AG08396 (cell line): ENCODE measurements at places on chromosomes 13 and 19.

DNA sequence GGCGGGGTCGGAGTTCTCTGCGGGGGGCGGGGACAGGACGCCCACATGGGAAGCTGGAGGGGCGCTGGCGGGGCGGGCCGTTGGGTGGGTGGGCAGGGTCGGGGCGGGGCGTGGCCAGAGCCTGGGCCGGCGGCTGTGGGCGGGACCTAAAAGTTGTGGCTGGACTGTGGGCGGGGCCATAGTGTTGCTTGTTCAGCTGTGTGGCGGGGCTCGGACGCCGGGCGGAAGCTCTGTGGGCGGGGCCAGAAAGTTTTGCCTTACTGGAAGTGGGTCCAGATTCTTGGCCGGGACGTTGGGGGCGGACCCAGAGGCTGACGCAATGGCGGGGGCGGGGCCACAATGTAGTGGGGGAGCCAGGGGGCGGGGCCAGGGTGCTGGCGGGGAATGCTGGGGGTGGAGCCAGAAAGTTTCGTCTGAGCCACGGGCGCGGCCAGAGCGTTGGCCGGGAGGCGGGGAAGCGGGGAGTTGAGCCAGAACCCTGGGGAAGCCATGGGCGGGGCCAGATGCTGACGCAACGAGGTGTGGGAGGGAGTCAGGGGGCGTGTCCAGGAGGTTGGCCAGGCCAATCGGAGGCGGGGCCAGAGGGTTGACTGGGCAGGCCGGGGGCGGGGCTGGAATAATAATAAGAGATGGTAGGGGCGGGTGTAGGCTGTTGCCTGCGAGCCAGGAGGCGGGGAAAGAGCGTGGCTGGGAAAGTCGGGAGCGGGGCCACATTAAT is 527 bp downstream of the CCDC9 start:
- DNase-seq: peak; percentile 99

DNA sequence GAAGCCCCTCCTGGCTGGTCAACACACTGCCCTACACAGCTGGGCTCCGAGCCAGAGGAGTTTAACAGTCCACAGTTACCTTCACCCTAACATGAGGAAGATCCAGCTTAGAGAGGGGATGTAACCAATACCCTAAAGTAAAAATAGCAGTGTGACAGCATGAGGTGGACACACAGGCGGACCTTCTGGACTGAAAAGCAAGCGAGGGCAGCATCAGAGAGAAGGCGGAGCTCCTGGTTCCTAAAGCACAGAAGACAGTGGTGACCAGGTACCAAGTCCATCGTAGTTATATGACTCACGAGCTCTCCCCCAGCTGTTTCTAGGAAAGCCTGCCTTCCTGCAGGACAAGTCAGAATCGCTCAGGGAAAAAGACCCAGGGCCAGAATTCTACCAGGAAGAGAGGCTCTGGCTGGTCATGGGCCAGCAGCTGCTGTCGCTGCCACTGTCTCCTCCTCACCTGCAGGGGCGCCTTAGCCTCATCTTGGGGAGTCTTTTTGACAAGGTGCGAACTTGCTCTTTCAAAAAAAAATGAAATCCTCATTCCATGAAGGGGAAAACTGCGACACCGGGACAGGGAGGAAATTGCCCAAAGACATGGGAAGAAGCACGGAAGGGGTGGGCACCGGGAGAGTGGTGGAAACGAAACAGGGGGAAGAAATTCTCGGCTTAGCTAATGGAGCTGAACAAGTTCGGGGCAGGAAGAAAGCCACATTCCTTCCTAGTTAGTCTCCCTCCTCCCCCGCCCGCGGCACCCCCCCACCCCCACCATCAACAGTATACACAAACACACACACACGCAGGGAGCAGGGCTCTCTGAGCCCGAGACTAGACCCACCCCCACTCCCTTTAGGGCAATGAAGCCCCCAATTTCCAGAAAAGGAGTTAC is 1.7 kb downstream of the ELL start:
- DNase-seq: peak; percentile 81

DNA sequence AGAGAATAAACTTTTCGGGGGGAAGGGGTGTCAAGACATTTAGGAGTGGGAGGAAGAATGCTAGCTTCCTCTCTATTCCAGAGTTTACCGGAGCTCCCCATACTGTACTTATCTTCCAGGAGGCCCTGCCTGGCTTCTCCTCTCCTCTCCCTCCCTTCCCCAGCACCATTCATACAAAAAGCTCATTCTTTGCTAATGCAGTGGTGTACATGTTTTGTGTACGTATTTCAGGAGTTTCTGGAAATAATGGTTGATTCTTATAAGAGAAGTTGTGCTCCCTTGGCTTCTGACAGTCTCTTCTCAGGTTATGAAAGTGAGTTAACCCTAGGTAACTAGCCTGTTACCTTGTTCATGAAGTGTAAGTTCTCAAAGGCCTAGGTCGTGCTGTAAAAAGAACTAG is 7.1 kb downstream of the SAMD4B start:
- DNase-seq: no peak

GRCh38 chr13:114057166-114058050 is 75.0 kb downstream of the RASA3 start:
- no peak for DNase-seq

- peak; percentile 19 for DNase-seq
Observed at GRCh38 chr13:44906713-44907112, 82.6 kb downstream of the NUFIP1 start.

- DNase-seq: no peak
Observed at GRCh38 chr13:101529422-101529821, 76.9 kb downstream of the ITGBL1 start.

DNA sequence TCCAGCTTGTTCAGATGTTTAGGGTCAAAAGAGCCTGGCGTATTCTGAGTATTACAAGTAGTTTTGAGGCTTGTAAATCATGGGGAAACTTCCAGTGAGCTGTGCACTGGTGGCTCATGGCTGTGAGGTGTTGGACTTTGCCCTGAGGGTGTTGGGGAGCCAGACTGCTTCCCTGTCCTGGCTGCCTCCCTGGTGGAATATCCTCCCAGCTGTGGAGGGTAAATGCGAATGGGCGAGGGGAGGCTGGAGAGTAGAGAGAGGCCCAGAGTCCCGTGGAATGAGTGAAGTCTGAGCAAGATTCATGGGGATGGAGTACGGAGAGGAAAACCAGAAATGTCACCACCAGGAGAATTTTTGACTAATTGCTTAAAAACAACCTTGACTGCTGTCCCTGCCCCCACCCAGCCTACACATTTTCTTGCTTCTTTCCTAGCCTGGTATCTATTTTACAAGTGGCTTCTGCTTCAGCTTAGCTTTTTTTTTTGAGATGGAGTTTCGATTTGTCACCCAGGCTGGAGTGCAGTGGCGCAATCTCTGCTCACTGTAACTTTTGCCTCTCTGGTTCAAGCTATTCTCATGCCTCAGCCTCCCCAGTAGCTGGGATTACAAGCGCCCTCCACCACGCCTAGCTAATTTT is 3.7 kb downstream of the SNRPA start:
- no peak for DNase-seq

DNA sequence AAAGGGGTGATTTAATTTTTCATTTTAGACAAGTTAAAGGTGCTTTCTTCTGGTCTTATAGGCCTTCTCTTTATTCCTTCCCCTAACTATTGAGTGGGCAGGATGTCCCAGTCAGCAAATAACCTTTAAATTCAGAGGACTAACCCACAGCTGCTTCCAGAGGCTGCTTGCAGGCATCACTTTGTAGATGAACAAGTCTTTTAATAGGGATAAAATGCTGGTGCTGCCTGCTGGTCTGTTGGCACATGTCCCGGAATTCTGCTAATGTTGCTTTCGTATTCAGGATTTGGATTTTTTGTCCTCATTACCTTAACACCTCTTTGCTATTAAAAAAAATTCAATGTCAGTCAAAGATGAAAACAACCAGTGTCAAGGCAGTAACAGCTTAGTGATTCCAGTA is 132.7 kb upstream of the KL start:
- DNase-seq: peak; percentile 34

DNA sequence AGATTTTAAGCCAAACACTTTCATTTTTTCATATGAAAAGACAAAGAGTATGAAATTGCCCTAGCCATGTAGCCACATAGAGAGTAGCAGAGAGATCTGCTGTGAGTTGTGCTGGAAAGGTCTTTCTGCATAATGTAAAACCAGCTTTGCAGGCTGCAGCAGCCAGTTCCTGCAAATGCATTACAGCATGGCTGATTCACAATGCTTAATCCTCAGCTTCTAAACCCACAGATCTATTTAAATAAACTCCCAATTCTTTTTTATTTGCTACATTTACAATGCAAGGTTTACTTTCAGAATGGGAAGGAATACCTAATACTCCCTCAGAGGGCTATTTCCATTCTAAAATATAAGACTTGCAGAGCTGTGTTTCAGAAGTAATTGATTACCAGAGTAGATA is 185.6 kb upstream of the STARD13 start:
- no peak for DNase-seq

GRCh38 chr13:40986101-40986856 is 32.8 kb downstream of the ELF1 start:
- DNase-seq: peak; percentile 36

DNA sequence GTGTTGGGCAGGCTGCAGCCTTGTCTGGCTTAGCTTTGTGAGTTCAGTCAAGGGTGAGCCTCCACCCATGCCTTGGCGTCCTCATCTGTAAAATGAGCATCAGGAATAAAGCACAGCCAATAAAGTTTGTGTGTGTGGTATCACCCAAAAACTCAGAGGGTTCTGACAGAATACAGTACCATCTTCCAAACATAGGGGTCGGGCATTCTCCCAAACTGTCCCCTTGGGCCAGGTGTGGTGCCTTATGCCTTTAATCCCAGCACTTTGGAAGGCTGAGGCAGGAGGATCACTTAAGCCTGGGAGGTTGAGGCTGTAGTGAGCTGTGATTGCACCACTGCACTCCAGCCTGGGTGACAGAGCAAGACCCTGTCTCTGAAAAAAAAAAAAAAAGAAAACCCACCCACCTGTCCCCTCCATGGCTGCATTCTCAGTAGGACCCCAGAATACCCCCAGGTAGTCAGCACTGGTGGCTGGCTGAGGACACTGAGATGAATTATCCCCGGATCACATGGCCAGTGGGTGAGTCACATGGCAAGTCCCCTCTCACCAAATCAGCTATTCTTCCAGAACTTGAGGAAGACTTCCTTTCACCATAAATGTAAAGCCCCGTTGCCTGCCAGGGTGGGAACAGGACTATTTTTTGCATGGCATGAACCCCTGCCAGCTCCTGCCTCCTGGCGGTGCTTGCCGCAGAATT is 18.6 kb downstream of the POP4 start:
- DNase-seq: no peak

- DNase-seq: no peak
Observed at GRCh38 chr13:72651144-72651543, 76.3 kb downstream of the MZT1 start.

DNA sequence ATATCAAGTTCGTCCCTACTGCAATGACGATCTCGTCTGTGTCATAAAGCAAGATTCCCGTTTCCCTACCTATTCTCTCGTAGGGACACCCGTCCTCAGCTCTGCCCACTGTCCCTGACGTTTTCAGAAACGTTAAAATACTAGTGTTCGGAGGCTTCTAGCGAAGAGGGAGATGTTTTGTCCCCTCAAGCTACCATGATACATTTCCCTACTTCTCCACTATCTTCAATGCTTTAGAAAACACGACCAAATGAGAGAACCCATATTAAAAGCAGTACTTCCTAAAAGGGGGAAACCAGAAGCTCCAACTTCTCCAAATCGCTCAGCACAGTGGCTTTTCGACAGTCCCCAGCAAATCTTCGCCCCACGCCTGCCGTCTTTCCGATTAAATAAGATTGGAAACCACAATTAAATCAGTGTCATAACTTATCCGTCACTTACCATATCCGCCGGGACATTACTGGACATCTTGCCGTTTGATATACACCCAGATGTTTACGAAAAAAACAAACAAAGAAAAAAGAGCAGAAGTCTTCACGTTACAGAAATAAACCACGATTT is 1.3 kb downstream of the UBL3 start:
- no peak for DNase-seq

DNA sequence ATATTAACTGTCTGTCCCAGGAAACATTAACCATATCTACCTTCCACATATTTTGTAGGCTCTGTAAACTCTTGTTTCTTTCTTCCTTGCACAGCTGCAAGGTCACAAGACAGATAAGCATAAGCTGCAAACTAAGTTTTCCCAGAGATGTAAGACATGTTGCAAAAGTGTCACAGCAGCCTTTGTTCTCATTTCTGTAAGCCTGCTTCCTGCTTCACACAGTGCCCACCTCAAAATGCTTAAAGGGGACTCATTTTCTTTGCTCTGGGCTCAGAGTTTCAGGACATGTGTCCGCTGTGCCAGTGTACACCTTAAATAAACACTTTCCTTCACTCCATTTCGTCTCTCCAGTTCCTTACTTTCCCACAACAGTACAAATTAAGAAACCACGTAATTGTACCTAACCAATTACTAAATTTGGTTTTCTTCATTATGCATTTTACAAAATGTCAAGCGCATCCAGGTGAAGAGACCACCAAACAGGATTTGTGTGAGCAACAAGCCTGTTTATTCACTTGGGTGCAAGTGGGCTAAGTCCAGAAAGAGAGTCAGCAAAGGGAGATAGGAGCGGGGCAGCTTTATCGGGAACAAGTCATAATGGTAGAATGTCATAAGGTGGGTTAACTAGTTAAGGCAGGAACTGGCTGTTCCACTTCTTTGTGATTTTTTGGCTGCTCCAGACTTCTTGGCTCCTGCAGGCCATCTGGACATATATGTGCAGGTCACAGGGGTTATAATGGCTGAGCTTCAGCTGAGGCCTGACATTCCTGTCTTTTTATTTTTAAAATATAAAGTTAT is 12.7 kb upstream of the ZNF431 start:
- no peak for DNase-seq

- DNase-seq: no peak
Observed at GRCh38 chr19:10682397-10683063, 18.7 kb upstream of the QTRT1 start.

GRCh38 chr13:30193279-30194234 is 113.8 kb downstream of the KATNAL1 start:
- no peak for DNase-seq

DNA sequence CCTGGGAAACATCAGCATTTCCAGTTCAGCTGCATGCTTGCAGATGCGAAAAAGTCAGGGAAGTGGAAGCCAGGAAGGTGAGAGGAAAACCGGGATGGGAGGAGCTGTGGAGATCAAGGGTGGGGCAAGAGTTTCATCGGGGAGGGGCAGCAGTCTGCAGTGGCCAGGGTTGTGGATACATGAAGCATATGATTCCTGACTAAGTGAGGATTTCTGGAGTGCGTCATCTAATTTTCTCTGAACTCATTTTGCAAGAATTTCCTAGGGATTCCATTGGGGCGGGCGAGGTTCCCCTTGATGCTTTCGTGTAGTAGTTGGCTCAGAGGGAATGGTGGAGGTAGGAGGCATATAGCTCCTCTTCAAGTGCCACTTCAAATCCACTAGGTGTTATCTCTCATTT is 344.1 kb upstream of the TMTC4 start:
- DNase-seq: peak; percentile 68

GRCh38 chr19:9721861-9722260 is 46.7 kb downstream of the ZNF846 start:
- DNase-seq: no peak

DNA sequence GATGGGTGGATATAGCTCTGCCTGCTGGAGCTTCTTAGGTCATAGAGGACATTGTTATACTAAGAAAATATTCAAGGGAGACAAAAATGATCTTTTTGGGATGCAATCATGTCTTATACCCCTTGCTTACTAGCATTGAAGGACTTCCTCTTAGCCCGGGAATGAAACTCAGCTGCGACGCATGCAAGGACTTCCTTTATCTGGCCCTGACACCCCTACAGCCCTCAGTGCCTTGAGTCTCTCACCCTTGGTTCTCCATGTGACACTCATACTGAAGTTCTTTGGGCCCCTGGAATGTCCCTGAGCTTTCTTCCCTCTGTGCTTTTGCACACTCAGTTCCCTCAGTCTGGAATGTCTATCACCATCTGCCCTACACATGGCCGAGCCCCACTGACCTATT is 72.5 kb upstream of the MTIF3 start:
- DNase-seq: no peak
